BJ (cell line): ENCODE measurements at places on chromosomes 12 and 14.

- DNase-seq = no peak
These were observed 66.5 kb upstream of the MAX start for GRCh38 chr14:65168840-65169239.

- DNase-seq = no peak
These were observed 26.5 kb upstream of the STRAP start for GRCh38 chr12:15855646-15856045.

- DNase-seq = no peak
These were observed 108.0 kb upstream of the MDM1 start for GRCh38 chr12:68440068-68440581.

- DNase-seq = no peak
These were observed 848 bp downstream of the CTDSP2 start for GRCh38 chr12:57845478-57846284.

GRCh38 chr12:122381021-122381420, 41.4 kb downstream of the CLIP1 start:
- no peak for DNase-seq

GRCh38 chr14:82159624-82160023, 626.0 kb upstream of the SEL1L start:
- no peak for DNase-seq

GRCh38 chr12:62635649-62636048, 169.0 kb downstream of the MON2 start:
- no peak for DNase-seq

GRCh38 chr12:131806674-131807073, 21.5 kb upstream of the MMP17 start:
- no peak for DNase-seq

DNA sequence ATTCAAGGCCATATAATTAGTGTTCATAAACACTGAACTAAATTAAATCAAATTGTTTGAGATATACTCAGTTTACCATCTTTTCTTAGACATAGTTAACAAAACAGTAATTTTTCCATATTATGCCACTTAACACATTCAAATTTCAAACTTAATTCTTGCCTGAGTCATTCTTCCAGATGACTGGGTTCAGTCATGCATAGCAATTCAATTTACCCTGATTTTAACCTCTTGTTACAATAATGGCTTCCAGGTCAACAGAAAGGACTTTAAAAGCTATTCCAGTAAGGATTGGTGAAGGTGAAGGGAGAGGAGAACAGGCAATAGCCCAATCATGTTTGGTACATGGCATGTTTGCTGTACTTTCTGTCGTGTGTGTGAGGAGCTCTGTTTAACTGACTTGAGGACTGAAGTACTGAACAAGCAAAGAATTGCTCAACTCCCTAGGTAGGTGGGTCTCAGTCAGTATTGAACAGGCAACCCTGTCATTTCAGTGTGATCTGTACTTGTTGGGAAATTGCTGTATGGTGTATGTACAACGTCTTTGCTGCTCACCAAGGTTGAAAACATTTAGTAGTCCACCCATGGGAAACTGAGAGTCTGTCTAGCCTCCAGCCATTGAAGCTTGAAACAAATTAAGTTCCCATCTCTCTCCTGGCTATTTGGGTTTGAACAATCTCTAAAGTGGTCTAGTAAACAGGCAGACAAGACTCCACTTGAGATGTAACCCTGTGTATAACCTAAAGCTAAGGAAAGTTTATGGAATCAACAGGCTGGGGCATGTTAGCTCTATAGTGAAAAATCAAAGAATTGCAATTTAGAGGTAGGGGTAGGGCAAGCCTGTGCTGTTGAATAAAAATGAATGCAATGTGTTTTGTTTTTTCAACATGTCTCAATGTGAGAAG, 327.2 kb downstream of the BTG1 start:
- DNase-seq = no peak

DNA sequence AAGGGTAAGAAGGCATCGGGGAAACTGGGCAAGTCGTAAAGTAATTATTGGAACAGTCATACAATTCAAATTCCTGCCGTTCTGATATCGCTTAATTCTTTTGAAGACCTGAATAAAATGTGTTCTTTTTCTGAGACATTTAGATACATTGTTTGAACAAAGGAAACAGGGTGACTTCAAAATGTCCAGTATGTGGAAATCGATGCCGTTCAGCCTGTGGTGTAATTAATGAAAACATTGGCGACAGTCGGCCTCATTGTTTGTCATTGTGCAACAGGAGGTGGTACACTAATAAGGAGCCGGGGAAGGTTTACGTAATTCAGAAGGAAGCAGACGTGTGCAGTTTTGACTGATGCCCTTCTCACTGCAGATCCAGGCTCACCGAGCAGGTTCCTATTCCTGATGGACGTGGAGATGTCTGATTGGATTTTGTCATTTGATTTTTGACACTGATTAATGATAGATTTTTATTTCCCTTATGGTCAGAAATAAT, 92.7 kb downstream of the BORCS5 start:
- DNase-seq = no peak
